CD4-positive, alpha-beta T cell treated with Interferon gamma for 1 hour (primary cell): ENCODE measurements at places on chromosomes 16 and 17.

GRCh38 chr16:50697881-50698767, 4.7 kb downstream of the NOD2 start:
- peak; percentile 48 for DNase-seq

GRCh38 chr17:28944862-28945741, 6.2 kb downstream of the PHF12 start:
- no peak for DNase-seq

DNA sequence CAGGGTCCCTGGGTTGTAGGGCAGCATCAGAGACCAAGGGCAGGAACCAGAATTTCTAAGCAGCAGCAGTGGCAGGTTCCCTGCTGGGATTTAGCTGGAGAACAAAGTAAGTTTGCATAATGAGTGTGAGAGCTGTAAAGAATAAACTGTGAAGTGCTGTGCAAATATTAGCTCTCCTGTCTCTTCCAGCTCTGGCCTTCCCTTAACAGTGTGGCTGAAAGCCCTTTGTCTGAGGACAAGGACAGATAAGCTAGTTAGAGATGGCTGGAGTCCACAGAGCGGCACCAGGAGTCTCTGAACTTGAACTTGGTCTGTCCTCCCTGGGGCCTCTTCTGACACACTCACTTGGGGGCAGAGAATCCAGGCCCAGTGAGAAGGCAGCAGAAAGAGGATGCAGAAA, 98.2 kb upstream of the WSCD1 start:
- DNase-seq = no peak

- DNase-seq = no peak
Observed at GRCh38 chr16:19515757-19516156, 6.1 kb downstream of the GDE1 start.

DNA sequence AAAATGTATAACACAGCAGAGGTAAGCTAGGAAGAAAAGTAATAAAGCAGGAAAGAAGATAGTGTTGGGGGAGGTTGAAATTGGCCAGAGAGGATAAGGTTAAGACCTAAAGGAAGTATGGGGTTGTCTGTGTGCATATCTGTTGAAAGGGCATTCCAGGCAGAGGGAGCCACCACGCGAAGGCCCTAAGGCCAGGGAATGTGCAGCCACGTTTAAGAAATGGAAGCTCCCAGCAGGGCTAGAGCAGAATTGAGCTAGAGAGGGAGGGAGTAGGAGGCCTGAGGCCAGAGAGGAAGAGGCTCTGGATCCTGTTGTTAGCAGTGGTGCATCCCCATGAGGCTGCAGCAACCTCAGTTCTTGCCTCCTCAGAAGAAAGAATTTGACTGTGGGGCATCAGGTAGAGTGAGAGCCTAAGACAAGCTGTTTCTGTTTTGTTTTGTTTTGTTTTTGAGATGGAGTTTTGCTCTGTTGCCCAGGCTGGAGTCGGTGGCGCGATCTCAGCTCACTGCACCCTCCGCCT, 59.0 kb upstream of the CACNG5 start:
- no peak for DNase-seq

DNA sequence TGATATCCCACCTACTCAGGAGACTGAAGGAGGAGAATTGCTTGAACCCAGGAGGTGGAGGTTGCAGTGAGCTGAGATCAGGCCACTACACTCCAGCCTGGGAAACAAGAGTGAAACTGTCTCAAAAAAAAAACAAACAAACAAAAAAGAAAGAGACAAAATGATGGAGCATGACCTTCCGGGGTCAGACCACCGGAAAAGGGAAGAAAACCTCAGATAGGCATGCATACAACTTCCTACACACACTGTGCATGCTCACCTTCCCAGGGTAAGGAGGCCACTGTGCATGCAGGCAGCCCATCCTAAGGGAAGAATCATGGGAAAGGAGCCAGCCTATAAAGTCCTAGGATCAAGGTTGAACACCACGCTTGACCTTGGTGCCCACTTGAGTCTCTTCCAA, 9.6 kb upstream of the MAPK3 start:
- no peak for DNase-seq

- DNase-seq = peak; percentile 2
Observed at GRCh38 chr17:7854078-7854777, 638 bp upstream of the TMEM88 start.

- DNase-seq = no peak
Observed at GRCh38 chr17:61482467-61482866, 30.2 kb downstream of the TBX4 start.
